Amniotic stem cell (primary cell): ENCODE measurements at places on chromosomes 3 and 15.

- no peak for DNase-seq
These were observed 108.5 kb downstream of the ECT2 start for GRCh38 chr3:172859041-172859440.

- peak; percentile 56 for DNase-seq
These were observed 21.9 kb downstream of the MAPKBP1 start for GRCh38 chr15:41795996-41796856.

DNA sequence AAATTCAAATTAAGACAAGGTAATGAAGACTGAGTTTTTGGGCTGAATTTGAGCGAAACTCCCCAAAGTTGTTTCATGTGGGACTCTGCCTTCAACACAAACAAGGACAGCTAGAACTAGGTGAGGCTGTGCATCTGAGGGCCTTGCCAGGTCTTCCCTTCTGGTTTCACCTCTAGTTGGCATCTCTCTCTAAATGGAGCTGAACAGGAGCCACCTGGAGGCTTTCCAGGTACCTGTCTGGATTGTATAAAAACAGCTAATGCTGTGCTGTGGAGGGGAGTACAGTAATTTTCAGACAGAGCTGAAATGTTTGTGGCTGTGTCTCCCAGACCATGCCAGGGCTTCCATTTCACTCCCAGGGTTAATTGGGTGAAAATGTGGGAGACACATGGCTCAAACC, 27.1 kb downstream of the TRIM71 start:
- no peak for DNase-seq

DNA sequence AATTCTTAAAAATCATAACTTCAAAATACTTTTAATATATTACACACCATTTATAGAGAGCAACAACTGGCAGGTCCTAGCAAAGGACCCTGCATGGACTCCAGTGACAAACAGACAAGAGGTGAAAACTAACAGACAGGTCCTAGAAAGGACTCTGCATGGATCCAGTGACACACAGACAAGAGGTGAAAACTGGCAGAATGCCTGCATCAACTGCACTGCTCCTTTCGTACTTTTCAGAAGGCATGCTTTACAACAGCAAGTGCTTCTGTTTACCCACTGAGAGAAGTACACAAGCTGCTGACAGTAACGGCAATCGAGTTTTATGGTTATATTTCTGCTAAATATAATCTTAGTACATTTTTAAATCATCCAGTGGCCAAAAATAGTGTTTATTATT, 24.3 kb upstream of the GP5 start:
- no peak for DNase-seq

GRCh38 chr3:122728756-122729514, 48.3 kb downstream of the PARP14 start:
- DNase-seq, result no peak
